ENCODE measurements at places on chromosomes 2 and 18.

- no peak for DNase-seq
These were observed 119.9 kb downstream of the MTCL1 start for GRCh38 chr18:8825273-8825672.

DNA sequence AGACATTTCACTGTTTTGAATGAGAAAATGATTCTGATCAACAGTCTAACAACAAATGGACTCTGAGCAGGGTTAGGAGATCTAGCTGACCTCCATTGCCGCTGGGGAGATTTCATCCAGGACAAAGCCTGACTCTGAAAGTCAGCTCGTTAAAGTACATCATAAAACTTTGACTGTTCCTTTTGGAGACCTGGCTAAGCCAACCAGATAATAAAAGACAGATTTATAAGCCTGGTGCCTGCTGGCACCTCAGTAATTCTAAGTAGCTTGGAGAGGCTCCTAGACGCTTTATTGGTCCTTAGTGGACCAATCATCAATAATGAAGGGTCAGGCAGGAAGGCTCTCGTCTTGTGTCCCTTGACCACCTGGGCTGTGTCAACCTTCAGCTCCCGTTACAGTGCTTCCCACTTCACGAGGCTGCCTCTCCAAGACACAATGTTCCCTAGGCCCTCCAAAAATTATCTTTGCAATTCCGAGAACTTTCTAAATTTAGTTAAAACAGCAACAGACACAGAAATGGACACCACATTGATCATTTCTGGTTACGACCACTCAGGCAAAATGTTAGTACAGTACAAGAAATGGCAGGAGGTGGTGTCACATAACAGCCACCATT lies 47.9 kb upstream of the PMAIP1 start:
- no peak for DNase-seq

- DNase-seq = no peak
These were observed 142.5 kb upstream of the GATA6 start for GRCh38 chr18:22026889-22027288.

DNA sequence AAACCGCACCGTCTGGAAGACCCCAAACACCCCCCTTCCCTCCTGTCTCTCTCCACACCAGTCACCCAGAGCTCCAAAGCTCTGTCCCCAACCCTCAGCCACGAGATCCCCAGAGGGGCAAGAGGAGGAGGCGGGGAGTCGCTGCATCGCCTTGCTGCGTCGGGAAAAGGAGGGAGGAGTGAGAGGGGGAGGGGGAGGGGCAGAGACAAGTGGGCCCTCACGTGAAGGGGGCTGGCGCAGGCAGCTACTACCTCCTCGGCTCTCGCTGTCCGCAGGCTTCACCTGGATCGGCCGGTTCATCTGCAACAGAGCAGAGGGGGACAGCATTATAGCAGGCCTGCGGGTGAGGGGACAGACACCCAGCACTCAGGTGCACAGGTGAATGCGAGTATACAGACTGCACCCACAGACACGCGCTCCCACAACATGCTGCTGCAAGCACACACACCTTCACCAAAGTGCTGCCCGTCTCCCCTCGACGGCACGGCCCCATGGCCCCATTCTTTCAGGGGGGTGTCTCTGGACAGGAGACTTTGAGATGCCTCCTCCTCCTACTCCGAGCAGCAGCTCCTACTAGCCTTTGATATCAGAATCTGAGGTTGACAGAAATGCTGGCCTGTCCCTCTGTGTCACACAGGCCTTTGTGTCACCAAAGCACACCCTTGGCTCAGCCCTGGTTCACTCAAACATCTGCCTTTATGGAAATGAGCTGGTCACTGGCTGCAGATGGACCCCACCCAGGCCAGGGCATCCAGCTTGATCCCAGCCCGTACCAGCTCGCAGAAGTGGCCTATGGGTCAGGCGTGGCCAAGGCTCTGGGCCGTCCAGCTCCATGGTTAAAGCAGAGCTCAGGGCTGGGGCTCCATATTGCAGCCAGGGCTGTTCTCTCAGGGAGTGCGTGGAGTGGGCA lies 243.8 kb downstream of the CELF4 start:
- DNase-seq = no peak

- no peak for DNase-seq
These were observed 133.8 kb upstream of the TWIST2 start for GRCh38 chr2:238714038-238714528.

GRCh38 chr18:47944972-47945852 lies 14.8 kb upstream of the SMAD2 start:
- no peak for DNase-seq

DNA sequence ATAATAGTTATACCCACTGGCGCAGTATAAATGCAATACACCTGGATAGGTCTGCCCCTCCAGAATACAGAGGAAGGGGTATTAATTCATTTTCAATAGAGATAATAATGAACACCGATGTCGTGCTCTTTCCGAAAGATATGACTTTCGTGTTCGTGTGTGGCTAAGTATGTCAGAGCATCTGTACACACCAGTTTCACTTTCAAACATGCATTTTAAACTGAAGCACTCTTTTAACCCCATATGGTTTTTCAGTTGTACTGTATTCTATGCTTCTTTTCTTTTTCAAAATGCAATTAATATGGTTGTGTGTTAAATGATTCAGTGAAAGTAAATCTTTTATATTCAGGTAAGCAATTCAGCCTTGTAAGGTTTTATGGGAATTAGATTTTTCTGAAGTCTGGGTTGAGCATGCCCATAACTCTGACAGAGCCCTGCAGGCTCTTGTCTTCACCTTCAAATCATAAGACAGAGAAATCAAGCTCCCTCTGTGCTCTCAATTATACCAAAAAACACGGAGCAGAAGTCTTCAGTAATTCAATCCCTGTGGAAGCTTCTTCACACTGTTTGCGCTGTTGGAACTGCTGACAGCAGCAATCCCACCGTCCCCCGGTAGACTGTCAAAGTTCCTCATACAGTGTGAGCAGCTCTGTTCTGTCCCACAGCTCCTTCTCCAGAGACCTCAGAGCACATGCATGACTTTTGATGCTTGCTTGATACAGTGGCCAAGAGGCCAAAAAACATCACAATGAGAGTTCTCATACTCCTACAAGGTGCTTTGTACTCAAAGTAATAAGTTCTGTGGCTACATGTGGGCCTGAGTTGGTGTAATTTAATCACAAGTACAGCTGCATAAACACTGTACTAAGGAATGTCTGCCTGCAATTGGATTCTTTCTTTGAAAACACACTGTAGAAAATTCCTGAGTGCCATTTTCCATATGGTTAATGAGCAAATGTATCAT lies 186.8 kb downstream of the ZNF521 start:
- DNase-seq = no peak

DNA sequence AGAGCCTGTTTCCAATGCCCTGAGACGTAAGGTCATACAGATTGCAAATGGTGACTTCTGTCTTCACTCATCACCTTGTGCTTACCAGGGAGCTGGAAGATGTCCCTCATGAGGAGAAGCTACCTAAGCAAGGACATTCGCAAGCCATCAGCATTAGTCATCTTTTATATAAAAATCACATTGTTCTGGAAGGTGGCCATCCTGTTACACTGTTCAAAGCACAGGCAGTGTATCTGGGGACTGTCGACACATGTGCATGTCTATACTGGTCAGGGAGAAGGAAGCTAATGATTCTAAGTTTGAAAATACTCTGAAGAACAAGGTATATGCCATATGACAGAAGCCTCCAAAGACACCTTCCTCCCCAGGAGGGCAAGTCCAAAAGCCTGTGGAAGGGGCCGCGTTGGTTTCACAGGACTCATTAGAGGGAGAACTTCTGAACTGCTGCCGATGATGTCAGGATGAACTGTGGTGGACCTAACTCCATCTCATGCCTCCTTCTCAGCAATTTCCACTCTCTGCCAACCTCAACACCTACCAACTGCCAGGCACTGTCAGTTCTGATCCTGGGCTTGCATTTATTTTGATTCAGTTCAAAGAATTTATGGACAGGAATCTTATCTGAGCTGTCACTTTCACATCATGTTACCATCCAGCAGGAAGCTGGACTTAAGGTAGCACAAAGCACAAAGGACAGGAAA lies 39.4 kb downstream of the DNER start:
- DNase-seq = no peak

DNA sequence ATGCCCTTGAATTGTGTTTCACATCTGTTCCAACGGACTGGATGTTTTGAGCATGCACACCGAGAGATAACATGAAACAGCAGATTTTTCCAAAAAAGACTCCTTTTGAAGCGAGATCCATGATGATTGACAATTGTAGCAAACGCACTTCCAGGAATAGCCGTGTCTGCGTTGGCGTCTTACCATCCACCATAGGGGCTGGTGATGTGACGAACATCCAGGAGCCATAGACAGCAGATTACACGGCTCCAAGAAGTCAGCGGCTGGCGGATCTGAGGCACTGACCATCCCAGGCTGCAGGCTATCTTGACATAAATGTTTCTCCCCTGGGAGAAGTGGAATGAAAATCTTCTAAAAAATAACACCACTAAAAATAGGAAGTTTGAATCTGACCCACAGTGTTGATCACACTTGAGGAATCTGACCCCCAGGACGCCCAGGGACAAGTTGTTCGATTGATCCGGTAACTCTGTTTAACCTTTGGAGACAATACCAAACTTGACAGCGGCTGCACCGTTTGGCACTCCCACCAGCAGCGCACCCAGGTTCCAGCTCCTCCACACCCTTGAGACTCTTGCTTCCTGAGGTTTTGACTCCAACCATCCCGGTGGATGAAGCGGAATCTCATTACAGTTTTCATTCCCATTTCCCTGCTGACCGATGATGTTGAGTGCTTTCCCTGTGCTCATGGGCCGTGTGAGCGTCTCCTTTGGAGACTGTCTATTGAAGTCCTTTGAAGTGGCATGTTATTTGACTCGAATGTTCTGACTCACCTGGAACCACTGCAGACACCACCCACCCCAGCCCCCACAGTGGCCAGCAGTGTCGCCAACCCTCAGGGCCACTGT lies 140.0 kb upstream of the GPC1 start:
- no peak for DNase-seq

DNA sequence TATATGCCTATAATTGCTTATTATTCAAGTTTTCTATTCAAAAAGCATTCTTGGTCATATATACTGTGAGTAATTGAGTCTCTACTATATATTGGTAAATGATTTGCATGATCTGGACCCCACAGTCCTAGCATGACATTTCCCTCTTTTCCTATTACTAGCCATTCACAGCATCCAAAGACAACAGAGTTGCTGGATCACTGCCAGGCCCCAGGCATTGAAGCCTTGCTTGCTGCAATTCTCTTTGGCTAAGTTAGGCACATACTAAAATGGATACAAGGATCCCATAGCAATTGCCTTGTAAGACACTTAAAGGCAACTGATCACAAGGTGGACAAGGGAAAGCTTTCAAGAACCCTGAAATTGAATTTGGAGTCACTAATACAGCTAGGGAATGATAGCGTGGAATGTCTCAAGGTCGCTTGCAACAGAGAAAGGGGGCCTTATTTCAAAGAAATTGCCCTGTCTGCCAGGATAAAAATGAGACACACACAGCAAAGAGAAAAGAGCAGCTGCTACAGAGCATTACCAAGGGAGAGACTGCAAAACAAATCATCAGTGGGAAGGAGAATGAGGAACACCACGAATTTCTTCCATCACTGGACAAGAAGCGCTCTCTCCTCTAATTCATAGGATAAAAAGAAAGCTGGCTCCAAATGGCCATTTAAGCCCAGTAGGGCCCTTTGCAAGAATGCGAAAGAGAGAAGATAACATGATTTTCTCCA lies 77.1 kb upstream of the EPHA4 start:
- no peak for DNase-seq

- DNase-seq = no peak
These were observed 15.1 kb downstream of the LOXHD1 start for GRCh38 chr18:46641917-46642316.

- no peak for DNase-seq
These were observed 37.8 kb upstream of the EFEMP1 start for GRCh38 chr2:55961318-55961911.

DNA sequence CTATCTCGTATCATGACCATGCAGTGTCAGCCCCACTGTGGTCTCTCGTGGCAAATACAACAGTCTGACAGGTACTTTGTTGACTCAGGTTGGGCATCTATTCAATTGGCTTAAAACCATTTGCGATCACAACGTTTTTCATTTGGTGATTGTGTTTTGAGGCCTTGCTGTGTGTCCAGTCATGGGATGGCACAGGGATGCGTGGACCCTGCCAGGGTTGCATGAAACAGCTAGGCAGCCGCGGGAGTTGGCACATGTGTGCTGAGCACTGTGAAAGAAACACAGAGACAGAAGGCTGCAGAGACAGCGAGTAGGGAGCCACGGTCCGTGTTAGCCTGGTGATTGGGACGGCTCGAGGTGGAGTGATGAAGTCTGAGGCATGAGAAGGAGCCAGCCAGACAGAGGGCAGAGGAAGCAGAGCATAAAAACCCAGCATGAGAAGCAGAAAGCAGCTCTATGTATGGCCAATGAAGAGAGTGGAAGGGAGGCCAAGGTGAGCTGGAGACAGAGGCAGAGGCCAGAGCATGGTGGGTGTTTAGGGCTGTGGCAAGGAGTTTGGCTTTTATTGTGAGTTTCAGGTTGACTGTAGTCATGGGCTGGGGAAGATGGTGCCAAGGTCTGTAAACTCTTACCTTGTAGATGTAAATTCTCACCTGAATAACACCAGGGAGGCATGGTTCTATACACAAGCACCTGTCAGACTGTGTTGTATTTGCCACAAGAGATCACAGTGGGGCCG lies 31.8 kb upstream of the IL1R1 start:
- DNase-seq = no peak

DNA sequence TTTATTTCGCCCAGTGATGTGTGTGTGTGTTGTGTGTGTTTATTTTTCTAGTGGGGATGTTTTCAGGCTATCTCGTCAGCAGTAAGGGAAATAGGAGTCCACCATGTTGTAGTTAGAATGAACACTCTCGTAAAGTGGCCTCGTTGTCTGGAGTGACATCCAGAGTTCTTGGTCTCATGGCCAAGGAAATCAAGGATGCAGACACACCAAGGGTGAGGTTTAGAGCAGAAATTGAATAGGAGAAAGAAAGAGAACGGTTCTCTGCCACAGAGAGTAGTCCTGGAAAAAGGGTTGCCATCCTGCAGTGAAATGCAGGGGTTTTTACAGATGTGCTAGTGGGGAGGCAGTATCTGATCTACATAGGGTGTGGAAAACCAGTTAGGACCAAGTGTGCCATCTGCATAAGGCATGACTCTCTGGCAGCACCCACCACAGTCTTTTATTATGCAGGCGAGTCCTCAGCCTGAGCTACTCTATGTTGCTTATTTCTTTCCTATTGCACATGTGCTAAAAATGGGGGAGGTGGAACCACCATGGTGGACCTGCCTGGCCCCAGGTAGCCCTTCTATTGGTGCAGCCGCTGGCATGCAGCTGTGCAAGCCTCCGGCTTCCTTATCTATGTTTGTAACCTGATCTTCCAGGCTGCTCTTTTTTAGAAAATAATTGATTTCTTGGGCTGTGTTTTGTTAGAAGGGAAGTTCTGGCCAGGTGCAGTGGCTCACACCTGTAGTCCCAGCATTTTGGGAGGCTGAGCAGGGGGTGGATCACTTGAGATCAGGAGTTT lies 23.2 kb downstream of the RALB start:
- no peak for DNase-seq

- DNase-seq = no peak
These were observed 256.2 kb upstream of the CDH20 start for GRCh38 chr18:61076986-61077385.

GRCh38 chr2:37192551-37192950 lies 3.7 kb upstream of the CEBPZOS start:
- DNase-seq = no peak

GRCh38 chr2:237210297-237210696 lies 124.6 kb downstream of the COPS8 start:
- DNase-seq = no peak

GRCh38 chr18:54532222-54532621 lies 58.8 kb upstream of the DYNAP start:
- DNase-seq = no peak

- no peak for DNase-seq
These were observed 886.0 kb downstream of the SUCLG1 start for GRCh38 chr2:83573060-83573459.
